Neural progenitor cell (in vitro differentiated cells): ENCODE measurements at places on chromosomes 3 and 15. TPM values are rescaled to one million over a fixed set of nuclear protein-coding genes. Genes with fewer than 3 reads are reported as not detected.

DNA sequence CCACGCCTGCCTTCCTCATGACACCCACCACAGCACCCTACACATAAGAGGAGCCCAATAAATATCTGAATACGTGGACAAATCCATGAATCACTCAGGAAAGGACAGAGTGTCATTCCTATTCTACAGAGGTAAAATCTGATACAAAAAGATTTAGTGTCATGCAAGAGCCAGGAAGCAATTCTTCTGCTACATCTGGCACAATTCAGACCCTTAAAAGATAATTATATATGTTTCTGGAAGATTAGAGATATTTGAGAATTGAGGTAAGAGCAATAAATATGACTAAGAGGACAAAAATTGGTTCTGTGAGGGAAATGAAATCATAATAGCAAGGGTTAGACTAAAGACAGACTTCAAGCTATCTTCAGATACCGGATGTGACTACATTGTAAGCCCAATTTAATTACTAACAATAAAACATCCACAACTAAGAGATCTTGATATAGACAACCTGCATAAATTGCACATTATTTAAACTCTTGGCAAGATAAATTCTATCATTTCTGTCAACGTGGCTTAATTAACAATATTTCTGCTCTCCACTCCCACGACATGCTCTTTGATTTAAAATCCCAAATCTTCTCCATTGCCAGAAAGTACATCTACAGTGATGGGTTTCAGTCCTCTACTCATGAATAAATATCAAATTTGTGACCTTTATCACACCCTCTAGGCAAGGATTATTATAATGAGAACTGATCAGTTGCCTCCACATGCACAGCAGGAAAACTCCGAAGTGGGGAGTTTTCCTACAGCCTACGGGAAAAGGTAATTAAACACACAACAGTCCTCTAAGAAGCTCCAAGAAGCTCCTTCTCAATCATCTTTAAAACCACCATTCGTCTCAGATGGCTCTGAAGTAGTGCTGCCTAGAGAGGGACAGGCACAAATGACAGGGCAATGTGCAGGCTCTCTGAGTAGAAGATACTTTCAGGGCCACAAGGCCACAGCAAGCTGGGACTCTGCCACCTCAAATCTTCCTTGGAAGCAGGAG is 32.6 kb downstream of the MB21D2 start:
- peaks cover 17% of the 10 kb centered on the region for H3K4me1 ChIP-seq
- no peaks in the 10 kb centered on the region for H3K27me3 ChIP-seq
- DNase-seq, result no peak
- no peak overlapping the region for H3K27ac ChIP-seq

DNA sequence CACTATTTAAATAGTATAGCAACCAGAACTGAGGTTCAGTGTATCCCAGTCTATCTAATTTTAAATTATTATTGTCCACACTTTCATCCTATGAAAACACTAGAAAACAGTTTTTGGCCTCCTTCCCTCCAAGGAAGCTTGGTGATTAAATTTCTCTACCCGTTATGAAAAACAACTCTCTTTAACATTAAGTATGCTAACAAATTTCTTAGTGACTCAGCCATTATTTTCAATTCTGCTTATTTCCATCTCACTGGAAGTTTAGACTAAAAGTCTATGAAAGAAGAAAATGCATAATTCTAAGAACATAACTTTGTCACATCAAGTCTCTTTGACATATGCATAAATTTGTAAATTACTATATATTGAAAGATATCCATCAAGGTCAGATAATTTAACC is 185.2 kb downstream of the NSUN3 start:
- no peak for DNase-seq
- peaks cover 15% of the 10 kb centered on the region for H3K4me1 ChIP-seq
- H3K27ac ChIP-seq, result no peak overlapping the region
- H3K27me3 ChIP-seq, result no peaks in the 10 kb centered on the region
- no peak overlapping the region for H3K4me3 ChIP-seq

DNA sequence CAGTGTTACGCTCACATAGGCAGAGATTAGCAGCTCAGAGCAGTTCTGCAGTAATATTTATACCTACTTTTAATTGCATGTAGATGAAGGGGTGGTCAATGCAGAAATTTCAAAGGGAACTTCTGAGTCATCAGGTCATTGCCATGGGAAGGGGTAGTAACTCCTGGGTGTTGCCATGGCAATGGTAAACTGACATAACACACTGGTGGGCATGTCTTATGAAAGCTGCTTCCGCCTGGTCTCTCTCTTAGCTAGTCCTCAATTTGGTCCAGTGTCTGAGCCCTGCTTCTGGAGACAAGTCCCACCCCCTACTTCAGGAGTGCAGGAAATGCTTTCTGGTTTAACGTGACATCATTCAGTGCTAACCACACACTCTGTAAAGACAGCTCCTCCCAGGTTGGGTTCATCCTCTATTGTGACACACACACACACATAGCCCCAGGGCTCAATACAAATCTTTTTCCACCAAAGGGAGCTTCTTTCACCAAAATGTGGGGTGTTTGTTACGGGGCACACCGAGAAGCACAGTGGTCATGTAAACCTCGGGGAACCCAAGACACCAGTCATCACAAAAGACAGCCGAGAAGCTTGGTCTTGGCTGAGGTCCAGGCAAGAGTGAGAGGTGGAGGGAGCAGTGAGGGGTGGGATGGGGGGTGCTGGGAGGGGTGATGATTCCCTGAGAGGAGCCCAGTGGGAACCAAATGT is 74.5 kb downstream of the TLE3 start:
- H3K27ac ChIP-seq, result no peak overlapping the region
- H3K36me3 ChIP-seq, result no peaks in the 10 kb centered on the region
- no peak overlapping the region for H3K4me3 ChIP-seq
- DNase-seq, result no peak
- H3K4me1 ChIP-seq, result peaks cover 3% of the 10 kb centered on the region

BOC gene
- 35.2 and 57.3 TPM in 2 replicates for total RNA-seq

DNA sequence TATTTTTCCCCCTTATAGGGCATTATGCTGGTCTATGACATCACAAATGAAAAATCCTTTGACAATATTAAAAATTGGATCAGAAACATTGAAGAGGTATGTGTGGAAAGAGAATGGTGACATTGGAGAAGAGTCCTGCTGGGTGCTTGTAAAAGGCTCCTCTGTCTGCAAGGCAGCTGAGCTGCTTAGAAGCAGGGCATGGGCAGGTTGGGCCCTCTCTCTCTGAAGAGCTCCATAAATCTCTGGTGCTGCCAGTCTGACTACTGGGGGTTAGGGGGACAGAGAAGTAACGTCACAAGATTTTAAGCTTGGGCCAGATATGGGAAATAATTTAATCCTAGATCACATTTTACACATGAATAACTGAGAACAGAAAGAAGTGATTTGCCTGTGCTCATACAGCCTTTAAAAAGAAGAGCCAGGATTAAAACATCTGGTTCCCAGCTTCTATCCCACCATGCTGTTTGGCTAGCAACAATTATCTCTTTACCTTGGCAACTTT is 21.9 kb upstream of the APH1B start:
- DNase-seq, result peak; percentile 43
- H3K36me3 ChIP-seq, result peaks cover 4% of the 10 kb centered on the region
- peaks cover 21% of the 10 kb centered on the region for H3K4me1 ChIP-seq
- H3K4me3 ChIP-seq, result no peak overlapping the region

DNA sequence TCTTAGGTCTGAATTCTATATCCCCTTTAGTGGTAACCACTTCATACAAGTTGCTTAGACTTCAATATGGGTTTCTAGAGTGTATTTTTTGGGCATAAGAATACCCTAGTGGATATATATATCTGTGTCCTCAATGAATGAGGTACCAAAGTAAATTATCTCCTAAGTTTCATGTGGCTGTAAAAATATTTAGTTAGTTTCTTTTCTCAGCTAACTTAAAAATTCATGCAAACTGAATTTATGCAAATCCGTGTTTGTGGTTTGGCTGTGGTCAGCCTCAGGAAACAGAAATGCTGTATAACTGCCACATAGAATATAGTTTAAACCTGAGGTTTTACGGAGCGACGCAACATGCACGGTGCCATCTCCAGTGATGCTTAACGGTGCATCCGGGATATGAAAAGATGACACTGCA is 80.3 kb downstream of the PEX5L start:
- no peaks in the 10 kb centered on the region for H3K36me3 ChIP-seq
- no peaks in the 10 kb centered on the region for H3K27me3 ChIP-seq
- no peaks in the 10 kb centered on the region for H3K4me1 ChIP-seq

DNA sequence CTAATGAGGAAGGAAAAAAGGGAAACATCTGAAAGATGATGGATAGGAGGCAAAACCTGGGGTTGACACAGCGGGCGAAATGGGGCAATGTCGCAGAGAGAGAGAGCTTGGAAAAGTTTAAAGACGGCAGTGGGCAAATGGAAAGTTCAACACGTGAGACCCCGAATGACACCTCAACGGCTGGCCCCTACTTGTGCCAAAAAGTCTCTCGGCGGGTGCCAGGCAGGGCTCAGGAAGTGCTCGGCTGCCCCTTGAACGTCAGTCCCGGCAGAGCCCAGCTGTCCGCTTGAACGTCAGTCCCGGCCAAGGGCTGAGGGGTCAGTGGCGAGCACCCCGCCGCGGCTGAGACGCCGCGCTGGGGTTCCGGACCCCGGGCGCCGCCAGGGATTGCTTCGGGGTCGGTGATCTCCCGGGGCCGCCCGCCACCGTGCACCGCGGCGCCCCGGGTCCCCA is 658 bp downstream of the EOGT start:
- no peak overlapping the region for H3K27ac ChIP-seq
- DNase-seq, result peak; percentile 52

GRCh38 chr15:83858820-83859505 is 205.0 kb downstream of the ADAMTSL3 start:
- no peak for DNase-seq
- no peak overlapping the region for H3K4me3 ChIP-seq
- H3K36me3 ChIP-seq, result no peaks in the 10 kb centered on the region
- no peaks in the 10 kb centered on the region for H3K4me1 ChIP-seq
- H3K27me3 ChIP-seq, result no peaks in the 10 kb centered on the region

DNA sequence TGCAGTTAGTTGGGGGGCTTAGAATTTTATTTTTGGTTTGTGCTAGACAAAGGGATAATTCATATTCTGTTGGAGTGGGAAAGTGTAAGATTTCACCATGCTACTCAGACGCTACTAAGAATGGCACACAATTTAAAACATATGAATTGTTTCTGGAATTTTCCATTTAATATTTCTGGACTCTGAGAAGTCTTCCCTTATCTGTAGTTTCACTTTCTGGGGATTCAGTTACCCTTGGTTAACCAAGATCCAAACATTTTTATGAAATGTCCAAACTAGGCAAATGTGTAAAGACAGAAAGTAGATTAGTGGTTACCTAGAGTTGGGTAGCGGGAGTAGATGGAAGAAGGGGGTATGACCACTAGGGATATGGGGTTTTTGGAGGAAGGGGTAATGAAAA is 53.1 kb downstream of the TCF12 start:
- H3K27ac ChIP-seq, result no peak overlapping the region
- no peak overlapping the region for H3K4me3 ChIP-seq
- no peak for DNase-seq
- H3K4me1 ChIP-seq, result peaks cover 9% of the 10 kb centered on the region
- no peaks in the 10 kb centered on the region for H3K27me3 ChIP-seq

CHDH gene
- 1.5 and 5.9 TPM in 2 replicates for total RNA-seq

- H3K27ac ChIP-seq, result no peak overlapping the region
- no peak for DNase-seq
- no peaks in the 10 kb centered on the region for H3K27me3 ChIP-seq
- H3K36me3 ChIP-seq, result no peaks in the 10 kb centered on the region
- no peak overlapping the region for H3K4me3 ChIP-seq
- peaks cover 25% of the 10 kb centered on the region for H3K4me1 ChIP-seq
Observed at GRCh38 chr3:29285471-29286071, 4.7 kb downstream of the RBMS3 start.

- no peak overlapping the region for H3K27ac ChIP-seq
- no peaks in the 10 kb centered on the region for H3K36me3 ChIP-seq
- DNase-seq, result no peak
- H3K4me3 ChIP-seq, result no peak overlapping the region
- no peaks in the 10 kb centered on the region for H3K4me1 ChIP-seq
- H3K27me3 ChIP-seq, result no peaks in the 10 kb centered on the region
Observed at GRCh38 chr15:25624504-25625177, 185.8 kb upstream of the UBE3A start.

GRCh38 chr3:49865198-49865784 is 4.4 kb downstream of the CAMKV start:
- DNase-seq, result no peak
- H3K27ac ChIP-seq, result no peak overlapping the region
- peaks cover 18% of the 10 kb centered on the region for H3K4me1 ChIP-seq
- H3K4me3 ChIP-seq, result no peak overlapping the region
- peaks cover 14% of the 10 kb centered on the region for H3K27me3 ChIP-seq

DNA sequence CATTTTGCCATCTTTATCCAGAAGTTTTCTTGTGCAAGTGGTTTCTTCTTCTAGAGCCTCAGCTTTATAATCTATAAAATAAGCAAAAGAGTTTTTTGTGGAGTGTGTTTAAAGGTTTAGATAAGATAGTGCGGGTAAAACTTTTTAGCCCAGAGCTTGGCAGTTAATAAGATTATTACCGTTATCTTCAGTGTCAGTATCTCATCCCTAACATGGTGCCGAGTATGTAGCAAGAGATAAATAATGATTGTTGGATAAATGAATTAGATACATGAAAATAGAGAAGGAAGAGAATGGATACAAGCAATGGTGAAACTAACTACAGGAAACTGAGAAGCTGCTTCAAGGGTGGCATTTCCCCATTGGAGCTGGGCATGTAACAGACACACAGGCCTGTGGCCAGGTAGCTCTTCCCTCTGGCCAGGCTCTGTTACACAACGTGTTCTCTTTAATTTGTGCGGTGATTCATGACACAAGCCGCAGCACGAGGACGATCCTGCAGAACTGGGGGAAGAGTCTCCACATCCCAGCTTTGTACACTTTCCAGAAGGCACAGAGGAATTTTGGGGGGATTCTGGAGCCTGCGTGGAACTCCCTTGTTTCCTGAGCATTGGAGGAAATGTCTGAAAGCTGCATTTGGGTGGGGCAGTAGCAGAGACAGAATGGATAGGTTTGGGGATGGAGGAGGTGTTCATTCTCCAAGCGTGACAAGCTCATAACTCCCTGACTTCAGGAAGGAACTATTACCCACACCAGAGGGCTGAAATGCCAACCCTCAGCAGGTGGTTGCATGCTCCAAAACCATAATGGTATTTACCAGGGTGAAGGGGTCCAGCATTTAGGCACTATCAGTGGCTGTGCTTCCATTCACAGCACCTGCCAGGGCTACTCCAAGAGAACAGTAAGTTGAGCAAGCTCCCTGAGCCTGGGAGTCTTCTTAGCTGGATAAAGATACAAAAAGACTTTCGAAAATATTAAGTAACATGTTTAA is 14.2 kb upstream of the ST6GAL1 start:
- no peak for DNase-seq
- H3K36me3 ChIP-seq, result no peaks in the 10 kb centered on the region
- H3K4me1 ChIP-seq, result no peaks in the 10 kb centered on the region
- H3K27me3 ChIP-seq, result no peaks in the 10 kb centered on the region
- no peak overlapping the region for H3K4me3 ChIP-seq

DPPA2 gene
- 1.2 and 1.8 TPM in 2 replicates for total RNA-seq

DNA sequence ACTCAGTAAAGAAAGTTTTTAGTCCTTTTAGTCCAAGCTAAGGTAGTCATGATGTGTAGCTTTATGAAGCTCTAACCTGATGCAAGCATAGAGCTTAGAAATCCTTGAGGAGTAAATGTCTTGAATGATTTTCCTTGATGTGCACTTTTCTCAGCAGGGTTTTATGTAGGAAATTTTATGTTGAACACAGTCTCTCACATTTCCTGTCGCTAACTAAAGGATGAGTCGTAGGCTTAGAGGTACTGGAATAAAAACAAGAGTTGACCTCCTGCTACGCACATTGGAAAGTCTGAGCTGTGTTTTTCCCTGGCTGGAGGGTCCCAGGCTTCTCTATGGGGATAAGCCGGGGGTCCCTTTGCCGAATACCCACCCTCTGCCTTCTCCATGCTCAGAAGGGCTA is 34.7 kb upstream of the ZPLD1 start:
- H3K4me3 ChIP-seq, result no peak overlapping the region
- H3K27me3 ChIP-seq, result no peaks in the 10 kb centered on the region
- no peaks in the 10 kb centered on the region for H3K36me3 ChIP-seq
- H3K27ac ChIP-seq, result no peak overlapping the region
